ENCODE measurements at places on chromosomes 4 and X. TPM values are rescaled to one million over a fixed set of nuclear protein-coding genes. Genes with fewer than 3 reads are reported as not detected.

PPARGC1A gene
- total RNA-seq = 7.6 TPM

GRCh38 chr4:21451032-21451431 lies 497.5 kb downstream of the KCNIP4 start:
- peak; percentile 6 for DNase-seq

- DNase-seq = no peak
Observed at GRCh38 chrX:140713174-140713539, 3.6 kb downstream of the LINC00632 start.

GRCh38 chr4:110733901-110734300 lies 111.0 kb upstream of the PITX2 start:
- DNase-seq = no peak

GRCh38 chr4:173420801-173421200 lies 21.9 kb upstream of the SCRG1 start:
- DNase-seq = no peak

- DNase-seq = no peak
Observed at GRCh38 chr4:86506591-86506990, 87.5 kb upstream of the PTPN13 start.

DNA sequence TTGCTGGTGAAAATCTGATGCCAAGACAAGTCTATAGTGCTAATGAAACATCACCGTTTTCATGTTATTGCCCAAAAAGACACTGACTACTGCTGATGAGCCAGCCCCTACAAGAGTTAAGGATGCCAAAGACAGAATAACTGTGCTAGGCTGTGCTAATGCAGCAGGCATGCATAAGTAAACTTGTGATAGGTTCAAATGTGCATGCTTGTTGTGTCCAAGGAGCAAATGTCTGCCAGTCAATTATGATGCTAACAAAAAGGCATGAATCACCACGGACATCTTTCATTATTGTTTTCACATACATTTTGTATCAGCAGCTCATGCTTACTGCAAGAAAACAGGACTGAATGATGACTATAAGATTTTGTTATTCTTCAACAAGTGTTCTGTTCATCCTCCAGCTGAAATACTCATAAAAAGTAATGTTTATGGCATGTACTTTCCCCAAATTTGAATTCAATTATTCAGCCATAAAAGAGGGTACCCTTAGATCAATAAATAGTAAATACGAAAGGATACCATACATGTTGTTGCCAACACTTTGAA lies 306.9 kb upstream of the ARSJ start:
- no peak for DNase-seq

GRCh38 chr4:101862595-101862994 lies 72.1 kb downstream of the BANK1 start:
- no peak for DNase-seq

DNA sequence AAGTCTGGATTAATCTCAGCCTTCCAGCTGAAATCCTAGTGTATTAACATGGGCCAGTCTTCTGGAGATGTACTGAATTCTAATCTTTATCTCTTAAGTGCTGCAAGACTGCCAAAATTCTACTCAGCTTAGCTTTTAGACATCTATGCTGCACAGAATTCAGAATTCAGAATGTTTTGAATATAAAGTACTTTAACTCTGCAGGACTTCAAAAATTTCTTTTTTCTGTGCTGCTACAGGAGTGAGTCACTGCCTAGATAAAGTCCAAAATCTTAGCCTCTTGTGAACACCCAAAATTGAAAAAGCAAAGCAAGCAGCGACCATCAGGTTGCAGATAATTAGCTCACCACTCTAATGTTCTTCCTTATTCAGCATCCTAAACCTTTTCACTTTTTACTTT lies 1092.6 kb upstream of the PCDH10 start:
- no peak for DNase-seq

PGAM4 gene
- total RNA-seq = not detected

- no peak for DNase-seq
Observed at GRCh38 chrX:32525234-32525633, 686.1 kb downstream of the DMD start.

DNA sequence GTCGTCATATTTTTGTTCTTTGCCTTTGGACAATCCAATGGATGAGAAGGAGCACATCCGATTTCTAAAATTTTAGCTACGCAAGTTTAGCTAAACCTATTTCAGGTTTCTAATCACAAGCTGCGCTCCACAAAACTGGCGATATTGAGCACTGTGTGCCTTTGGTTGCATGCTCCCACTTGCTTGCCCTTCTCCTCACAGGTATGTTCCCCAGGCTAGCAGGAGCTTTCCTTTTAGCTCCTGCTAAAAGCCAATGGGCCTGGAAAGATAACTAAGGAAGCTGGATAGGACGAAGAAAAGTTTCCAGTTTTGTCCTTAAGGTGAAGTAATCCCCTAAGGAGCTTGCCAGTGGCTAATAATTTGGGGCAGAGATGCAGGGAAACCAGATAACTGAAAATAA lies 975.2 kb downstream of the FSTL5 start:
- DNase-seq = no peak

DNA sequence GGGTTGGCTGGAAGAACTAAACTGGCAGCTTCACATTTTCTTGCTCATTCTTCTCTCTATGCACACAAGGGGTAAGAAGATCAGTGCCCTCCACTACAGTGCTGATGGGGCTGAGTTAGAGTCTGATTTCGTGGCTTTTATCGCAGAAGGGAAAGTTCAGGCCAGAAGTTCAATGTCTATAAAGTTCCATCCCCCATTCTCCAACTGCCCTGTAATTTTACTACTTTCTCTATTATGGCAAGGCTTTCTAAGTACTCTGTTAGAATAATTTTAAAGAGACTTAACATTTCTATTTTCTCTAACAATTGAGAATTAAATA lies 293.9 kb downstream of the BMPR1B start:
- no peak for DNase-seq

DCLK2 gene
- total RNA-seq = 0.31 TPM

- DNase-seq = no peak
Observed at GRCh38 chrX:20477836-20478524, 211.3 kb upstream of the RPS6KA3 start.

- no peak for DNase-seq
Observed at GRCh38 chrX:83508006-83508405, at the start of gene POU3F4. Gene POU3F4 (plus strand): TSS chrX:83508290. CDS start chrX:83508325, 35 bp downstream.

GRCh38 chr4:7263166-7263565 lies 70.8 kb downstream of the SORCS2 start:
- DNase-seq = no peak

DNA sequence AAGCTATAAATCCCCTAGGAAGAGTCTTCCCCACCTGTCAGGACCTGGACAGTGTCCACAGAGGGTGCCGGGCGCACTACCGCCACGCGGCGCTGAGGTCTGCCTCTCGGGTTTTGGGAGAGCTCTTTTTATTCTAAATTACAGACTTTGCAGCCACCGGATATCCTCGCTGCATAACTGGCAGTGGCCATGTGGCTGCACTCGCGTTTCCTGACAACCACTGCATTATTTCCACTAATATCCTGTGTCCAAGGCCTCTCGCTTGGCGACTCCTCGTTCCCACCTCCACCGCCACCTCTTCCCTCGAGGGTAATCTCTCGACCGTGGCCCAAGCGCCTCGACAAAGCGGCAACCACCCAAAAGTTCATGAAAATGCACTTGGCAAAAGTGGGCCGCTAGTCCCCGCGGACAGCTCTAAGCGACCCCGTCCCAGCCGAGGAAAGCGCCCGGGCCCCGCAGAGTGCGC lies 512 bp upstream of the TMEM131L start:
- peak; percentile 25 for DNase-seq

DNA sequence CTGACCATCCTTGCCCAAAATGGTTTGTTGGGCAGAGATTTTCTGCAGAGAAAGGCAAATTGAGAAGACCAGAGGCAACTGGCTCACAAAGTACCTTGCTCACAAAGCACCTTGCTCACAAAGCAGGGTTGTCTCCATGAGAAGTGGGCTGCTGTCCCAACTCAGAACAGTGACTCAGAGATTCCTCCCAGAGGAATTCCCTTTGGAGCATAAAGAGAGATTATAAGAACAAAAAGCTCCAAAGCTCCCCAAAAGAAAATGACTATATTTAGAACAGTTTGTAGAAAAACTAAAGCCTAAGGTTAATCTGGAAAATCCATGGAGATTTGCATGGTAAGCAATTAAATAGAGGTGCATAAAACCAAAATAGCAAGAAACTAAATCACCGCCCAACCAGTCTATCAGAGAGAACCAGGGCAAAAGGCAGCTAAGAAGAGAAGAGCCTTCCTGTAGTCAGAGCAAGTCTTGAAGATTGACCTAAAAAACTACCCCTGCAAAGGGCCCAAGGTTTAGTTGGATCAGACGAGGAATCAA lies 731.4 kb downstream of the FAT4 start:
- DNase-seq = no peak

SSX3 gene
- not detected for total RNA-seq

GRCh38 chr4:78288327-78288726 lies 231.2 kb downstream of the FRAS1 start:
- DNase-seq = no peak

- no peak for DNase-seq
Observed at GRCh38 chrX:10648614-10649013, 28.2 kb upstream of the MID1 start.

DNA sequence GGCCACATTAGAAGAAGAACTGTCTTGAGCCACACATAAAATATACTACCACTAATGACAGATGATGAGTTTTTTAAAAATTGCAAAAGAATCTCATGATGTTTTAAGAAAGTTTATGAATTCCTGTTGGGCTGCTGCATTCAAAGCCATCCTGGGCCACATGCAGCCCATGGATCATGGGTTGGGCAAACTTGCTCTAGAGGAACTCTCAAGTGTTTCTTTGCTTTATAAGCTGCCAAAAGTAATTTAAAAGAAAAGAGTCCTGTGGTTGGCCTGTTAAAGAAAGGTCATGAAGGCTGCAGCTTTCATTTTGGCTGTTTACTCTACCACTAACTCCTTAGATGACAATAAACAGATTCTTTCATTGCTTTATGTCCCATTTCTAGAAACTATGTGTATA lies 218.2 kb downstream of the SCFD2 start:
- no peak for DNase-seq

MAOA gene
- total RNA-seq = 3.3 TPM

- DNase-seq = no peak
Observed at GRCh38 chr4:168408620-168409019, 71.7 kb downstream of the DDX60L start.

DNA sequence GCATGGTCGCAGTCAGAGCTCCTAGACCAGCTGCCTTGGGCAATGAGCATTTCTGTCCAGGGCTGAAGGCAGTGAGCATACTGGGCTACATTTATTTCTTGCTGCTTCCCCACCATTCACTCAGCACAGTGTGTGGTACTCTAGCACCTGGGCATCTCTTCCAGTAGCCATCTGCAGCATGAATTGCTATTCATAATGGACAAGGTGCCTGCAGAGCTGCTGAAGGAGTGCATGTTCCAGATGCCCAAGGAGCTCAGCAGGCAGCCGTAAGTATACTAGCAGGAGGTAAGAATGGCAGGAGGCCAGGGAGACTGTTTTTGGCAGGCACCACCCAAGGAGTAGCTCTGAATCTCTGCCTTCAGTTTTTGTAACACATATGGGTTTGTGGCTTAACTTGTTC lies 110.4 kb upstream of the RXFP1 start:
- no peak for DNase-seq
